CD8-positive, alpha-beta memory T cell (primary cell): ENCODE measurements at places on chromosomes 13 and 19.

DNA sequence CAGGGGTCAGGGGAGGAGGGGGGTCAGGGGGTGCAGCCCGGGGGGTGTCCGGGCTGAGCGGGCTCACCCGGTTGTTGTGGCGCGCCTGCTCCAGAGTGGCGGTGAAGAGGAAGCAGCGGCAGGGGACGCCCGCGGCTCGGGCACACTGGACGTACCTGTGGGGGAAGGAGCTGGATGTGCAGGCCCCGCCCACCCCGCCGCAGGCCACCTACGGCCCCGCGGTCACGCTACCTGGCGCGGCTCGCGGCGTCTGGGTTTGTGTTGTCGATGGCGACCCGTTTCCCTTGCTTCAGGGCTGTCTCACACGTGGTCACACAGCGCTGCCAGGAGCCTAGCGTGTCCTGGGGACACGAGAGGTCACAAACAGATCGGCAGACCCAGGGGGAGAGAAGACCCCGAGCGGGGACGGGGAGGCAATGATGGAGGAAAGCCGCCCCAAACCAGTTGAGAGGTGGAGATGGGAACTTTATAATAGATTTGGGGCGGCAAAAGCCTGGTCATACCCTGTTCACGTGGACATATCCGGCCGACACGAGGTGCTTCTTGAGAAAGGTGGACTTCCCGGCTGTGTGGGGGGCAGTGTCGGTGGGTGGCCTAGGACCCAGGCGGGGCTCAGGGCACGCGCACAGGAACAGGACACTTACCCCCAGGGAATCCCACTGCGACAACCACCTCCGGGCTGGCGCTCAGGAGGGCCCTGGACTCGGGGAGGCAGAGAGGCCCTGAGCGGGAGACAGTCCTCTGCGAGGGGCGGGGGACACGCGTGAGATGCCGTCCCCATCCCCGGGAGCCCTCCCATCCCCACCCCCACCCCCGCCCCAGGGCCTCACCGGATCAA, 5.6 kb downstream of the PNKP start:
- no peak for DNase-seq

DNA sequence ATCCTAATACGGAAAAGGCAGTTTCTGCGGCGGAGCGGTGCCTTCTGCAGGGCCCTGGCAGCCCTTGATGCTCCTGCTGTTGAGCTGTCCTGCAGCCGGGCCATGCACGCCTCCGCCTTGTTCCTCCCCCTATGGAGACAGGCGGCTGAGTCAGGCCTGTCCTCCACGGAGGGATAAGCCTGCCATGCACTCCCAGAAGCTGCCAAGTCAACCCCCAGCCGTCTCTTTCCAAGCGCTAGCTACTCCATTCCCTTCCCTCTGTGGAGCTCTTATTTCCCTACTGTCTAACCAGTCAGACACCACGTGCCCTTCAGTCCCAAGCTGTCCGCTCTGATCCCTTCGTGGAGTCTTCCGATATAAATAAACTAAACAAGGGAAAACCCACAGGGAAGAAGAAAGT, 197.0 kb downstream of the COL4A1 start:
- no peak for DNase-seq

GRCh38 chr13:65330691-65331090, 1899.4 kb downstream of the PCDH9 start:
- no peak for DNase-seq

DNA sequence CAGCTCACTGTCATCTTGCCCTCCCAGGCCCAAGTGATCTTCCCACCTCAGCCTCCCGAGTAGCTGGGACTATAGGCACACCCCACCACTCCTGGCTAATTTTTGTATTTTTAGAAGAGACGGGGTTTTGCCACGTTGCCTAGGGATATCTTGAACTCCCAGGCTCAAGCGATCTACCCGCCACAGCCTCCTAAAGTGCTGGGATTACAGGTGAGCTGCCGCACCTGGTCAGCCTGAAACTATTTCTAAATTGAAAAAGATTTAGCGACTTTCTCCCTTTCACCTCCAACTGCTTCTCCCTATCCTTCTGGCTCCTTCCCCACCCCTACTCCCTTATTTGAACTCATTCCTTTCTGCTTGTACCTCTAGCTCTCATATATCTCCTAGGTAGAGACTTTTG, 19.8 kb upstream of the NAA16 start:
- DNase-seq: no peak

DNA sequence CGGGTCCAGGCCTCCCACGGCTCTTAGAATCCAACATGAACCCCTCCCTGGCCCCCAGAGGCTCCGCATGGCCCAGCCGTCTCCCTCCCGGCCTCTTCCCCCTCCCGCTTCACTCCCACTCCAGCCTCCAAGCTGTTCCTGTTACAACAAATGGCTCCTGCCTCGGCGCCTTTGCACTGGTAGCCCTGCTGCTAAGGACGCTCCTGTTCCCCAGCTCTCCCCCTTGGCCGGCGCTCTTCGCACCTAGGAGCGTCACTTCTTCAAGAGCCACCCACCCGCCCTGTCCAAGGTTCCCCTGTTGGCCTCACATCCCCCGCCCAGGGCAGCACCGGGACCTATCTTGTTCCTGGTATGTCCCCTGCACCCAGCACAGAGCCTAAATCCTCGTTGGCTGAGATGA, 9.4 kb downstream of the CCDC124 start:
- DNase-seq: no peak

DNA sequence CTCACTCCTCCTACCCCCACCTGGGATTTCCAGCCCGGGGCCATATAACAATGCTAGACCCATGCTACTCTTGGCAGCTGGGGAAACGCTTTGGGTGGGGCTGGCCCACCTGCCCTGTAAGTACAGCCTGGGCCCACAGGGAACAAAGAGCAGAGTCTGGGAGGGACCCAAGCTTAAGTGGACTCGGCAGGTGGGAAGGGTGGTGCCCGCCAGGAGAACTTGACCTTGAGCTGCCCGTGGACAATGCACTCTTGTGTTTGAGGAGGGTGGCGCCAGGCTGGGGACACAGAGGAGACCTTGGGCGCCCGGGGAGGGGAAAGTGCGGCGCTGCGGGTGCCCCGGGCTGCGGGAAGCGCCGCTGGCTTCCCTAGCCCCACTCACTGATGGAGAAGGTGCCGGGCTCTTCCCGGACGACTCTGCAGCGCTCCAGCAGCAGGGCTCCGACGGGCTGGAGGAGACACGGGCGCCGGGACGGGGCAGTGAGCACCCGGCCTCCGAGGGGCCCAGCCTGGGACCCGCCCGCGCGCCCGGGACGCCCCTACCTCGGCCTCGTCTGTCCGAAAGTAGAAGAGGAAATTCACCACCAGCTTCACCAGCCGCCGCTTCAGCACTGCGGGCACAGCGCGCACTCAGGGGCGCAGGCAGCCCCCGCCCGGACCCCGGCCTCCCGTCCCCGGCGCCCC, 607 bp downstream of the PLEKHJ1 start:
- no peak for DNase-seq

DNA sequence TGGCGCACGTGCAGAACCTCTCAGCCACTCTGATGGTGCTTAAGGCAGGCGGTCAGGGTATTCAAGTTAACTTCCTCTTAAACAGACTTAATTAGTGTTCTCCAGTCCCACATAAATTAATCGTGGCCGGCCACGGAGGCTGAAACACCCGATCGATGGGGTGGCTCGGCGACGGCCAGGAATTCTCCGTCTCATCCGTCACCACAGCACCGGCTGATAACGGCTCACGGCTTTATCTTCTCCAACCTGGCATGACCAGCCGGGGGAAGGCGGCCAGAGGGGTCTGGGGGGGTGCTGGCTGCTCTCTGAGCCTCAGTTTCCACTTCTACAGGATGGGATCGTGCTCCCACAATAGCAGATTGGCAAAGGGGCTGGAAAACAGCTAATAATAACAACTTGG, 32.6 kb upstream of the TCF3 start:
- no peak for DNase-seq

- no peak for DNase-seq
Measured at GRCh38 chr13:29878101-29878500, 27.7 kb upstream of the UBL3 start.

DNA sequence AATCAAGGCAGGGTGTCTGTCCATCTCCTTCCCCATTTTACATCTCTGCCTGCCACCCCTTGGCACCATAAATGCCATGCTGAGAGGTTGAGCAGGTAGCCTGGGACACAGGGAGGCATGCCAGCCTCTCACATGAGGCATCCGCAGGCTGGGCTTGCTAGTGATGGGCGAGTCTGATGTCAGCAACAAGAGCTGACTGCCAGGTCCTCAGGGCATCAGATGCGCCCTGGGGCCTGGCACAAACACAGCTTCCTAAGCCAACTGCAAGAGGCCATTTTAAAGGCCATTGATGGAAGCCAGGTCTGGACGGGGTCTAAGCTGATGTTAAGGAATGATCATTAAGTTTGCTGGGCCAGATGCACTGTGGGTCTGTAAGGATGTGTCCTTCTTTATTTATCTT, 34.6 kb downstream of the MYH14 start:
- DNase-seq: no peak

DNA sequence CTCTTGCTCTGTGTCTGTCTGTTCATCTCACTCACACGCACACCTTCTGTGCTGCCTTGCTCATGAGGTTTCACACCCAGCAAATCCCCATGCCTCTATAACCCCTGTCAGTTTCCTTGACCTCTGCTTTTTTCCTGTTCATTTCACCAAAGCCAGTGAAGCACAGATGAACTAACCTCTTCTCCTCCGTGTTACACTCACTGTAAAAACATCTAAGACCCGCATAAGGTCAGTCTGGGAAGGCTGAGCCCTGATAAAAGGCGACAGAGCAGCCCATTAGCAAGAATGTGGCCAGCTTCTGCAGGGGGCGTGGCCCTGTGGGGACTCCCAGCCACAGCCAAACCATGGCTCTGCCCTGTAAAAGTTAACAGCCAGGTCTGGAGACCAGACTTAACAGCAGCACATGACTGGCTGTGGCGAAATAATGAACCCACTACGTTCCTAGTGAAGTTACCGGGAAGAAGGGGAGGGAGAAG, 42.8 kb upstream of the NPAS1 start:
- no peak for DNase-seq

DNA sequence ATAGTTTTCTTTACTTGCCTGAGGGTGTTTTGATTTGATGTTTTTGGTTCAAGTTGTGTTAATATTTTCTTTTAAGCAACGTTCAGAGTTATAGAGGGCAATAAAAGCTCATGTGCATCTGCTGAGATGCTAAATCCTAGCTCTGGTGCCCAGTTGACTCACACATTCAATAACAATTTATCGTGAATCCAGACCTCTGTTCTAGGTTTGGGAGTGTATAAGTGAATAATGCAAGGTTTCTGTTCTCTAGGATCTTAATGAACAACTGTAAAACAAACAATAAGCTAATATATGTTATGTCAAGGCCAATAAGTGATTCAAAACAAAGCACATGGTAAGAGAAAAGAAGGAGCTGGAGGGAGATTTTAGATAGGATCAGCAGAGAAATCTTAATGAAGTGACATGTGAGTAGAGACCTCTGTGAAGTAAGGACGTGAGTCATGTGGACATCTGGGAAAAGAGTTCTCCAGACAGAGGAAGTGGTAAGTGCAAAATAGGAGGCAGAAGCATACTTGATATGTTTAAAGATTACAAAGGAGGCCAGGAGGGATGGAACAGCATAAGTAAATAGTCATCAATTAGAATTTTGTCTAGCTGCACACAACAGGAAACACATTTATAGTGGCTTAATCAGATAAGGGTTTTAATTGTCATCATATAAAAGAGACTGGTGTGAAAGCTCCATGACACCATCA, 278.5 kb upstream of the HTR2A start:
- no peak for DNase-seq

- no peak for DNase-seq
Measured at GRCh38 chr19:14139944-14140343, 3.6 kb upstream of the ASF1B start.
